ENCODE measurements at places on chromosomes 11 and 22.

- DNase-seq: no peak
Measured at GRCh38 chr11:69192301-69192721, 36.6 kb downstream of the SMIM38 start.

- no peak for DNase-seq
Measured at GRCh38 chr22:36936362-36937116, 23.1 kb downstream of the CSF2RB start.

DNA sequence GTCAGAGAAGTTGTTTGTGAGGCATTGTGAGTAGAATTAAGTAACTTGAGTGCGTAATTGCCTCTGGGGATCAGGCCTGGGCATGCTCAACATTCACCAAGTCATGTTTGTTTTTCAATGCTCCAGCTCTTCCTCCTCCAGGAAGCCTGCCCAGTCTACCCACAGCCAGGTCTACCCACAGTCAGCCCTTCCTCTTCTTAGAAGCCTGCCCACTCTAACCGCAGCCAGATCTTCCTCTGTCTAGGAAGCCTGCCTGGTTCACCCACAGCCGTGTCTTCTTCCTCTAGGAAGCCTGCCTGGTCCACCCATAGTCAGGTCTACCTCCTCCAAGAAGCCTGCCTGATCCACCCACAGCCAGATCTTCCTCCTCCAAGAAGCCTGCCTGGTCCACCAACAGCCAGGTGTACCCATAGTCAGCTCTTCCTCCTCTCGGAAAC, 25.0 kb downstream of the LRP5 start:
- no peak for DNase-seq

DNA sequence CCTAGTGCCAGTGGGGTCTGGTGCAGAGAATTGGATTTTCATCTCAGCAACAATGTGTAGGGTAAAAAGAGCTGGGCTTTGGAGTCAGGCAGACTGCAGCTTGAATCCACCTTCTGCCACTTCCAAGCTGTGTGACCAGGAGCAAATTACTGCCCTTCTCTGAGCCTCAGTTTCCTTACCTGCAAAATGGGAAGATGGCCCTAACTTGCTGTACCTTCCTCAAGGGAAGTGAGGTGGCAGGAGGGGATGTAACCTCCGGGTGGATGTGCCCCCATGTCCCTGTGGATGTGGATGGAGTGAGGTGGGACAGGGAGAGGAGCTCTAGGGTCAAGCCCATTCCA, 90.9 kb downstream of the CACNA1I start:
- no peak for DNase-seq

DNA sequence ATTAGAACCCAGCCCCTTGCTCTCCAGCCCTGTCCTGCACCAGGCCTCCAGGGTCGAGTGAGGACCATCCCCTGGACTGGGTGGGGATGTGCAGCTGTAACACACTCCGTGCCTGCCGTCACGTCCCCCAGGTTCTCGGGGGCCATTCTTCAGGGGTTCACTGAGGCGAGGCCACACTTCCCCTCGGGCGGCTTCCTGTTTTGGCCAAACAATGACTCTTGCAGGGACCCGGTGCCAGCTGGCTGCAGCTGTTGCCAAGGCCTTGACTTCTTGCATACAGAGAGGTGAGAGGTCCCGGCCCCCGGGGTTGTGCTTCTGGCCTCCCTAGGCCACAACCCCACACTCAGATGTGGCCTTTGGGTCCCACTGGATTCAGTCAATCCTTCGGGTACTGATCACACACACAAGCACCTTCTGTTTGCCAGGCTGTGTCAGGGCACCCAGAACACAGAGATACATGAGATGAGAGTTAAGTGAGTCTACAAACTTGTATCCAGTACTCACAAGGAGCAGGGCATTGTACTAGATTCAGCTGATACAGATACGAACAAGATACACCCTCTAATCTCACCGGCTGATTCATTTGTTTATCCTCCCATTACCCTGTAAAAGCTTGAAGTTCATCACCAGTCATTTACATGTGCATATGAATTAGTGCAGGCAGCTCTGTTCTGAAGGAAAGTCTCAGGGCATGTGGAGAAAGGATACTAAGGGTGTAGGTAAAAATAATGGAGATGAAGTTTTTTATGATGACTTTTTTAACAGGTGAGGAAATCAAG, 32.9 kb downstream of the LRRC32 start:
- no peak for DNase-seq

DNA sequence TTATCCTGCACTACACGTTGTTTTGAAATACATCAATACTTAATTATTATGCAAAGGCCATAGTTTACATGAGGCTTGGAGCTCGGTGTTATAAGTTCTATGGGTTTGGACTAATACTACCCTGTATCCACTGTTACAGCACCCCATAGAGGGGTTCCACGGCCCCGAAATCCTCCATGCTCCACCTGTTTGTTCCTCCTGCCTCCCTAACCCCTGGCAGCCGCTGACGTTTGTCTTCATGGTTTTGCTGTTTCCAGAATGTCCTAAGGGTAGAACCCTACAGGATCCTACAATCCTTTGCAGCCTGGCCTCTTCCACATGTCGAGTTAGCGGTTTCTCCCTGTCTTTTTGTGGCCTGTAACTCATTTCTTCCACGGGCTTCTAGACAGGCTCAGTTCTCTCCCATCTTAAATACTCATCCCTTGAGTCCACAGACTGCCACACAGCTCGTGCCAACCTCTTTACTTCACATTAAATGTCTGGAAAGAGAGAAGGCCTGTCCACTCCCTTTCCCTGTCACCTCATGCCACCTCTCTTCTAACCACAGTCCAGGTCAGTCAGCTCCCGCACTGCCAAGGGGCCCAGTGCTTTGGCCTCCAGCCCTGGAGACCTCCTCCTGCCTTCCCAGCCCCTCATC, 42.4 kb upstream of the TH start:
- DNase-seq: no peak

DNA sequence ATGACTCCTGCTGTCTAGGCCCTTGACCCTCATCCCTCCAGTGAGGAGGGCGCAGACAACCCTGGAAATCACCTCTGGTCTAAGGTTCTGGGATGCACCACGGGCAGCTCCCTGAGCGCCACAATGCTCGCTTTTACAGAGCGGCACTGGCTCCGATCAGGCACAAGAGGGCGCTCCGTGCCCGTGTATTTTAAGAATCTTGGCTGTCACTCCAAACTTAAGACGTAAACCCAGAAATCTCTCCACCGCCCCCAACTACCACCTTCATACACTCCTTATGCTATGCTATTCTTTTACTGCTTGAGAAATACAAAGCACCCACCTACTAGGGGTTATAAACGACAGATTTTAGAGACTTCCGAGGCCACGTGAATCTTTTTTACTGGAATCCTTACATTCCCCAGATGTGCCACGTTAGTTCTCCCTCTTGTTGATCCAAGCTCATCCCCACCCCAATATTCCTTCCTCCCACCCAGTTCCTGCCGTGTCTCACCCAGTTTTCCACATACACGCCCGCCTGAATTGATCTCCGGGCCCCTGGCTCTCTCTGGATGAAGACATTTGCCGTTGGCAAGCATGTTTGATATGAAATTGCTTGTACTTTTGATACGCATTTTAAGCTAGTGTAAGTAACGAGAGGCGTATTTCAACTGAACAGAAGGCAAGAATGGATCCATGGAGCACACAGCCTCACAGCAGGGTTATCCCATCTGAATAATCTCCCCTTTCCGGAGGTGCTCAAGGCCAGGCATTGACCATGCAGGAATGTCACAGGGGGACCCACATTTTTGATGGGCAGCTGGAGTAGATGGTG, 453.5 kb downstream of the OPCML start:
- no peak for DNase-seq

- no peak for DNase-seq
Measured at GRCh38 chr11:16296273-16296672, 60.1 kb downstream of the SOX6 start.

DNA sequence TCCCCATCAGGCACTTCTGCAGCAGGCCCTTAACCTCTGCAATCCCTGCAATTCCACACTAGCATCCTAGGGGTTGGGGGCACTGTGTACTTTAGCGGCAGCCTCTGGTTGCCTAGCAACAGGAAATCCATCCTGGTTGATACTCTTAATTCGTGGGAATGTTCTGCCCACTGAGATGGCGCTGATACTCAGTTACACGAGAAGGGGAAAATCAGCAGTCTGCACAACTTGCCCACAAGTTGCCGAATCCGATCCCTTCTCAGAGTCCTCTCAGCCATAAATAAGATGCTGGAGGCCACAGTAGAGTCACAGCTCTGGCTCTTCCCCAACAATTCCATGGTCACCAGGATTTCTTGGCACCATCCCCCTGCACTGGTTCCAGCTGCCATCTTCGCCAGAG, 57.6 kb upstream of the CRYBB3 start:
- DNase-seq: no peak

DNA sequence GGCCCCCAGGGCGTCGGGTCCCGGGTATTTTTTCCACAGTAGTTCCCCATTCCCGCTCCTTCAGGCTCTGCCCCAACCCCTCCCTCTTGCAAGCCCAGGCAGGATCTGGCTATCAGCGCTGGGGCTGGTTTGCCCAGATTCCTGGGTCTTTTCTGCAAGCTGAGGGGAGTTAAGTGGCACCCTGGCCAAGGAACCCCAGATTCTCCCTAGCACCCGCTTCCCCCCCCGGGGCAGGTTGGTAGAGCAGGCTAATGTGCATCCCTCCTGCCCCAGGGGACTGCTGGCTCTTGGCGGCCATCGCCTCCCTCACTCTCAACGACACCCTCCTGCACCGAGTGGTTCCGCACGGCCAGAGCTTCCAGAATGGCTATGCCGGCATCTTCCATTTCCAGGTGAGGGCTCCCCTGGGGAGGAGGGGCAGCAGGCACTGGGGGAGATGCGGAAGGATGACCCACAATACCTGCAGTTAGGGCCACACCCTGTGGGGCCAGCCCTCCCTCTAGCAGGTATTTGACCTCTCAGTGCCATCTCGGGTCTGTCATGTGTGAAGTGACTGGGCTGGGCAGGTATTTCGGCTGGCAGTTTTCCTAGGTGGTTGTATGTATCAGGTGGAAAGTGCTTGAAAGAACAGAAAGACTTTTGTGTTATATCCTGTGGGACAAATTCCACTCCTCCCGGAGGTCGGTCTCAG, 1.6 kb downstream of the CAPN1 start:
- DNase-seq: no peak

GRCh38 chr22:38177926-38178604, 3.6 kb downstream of the PLA2G6 start:
- no peak for DNase-seq

DNA sequence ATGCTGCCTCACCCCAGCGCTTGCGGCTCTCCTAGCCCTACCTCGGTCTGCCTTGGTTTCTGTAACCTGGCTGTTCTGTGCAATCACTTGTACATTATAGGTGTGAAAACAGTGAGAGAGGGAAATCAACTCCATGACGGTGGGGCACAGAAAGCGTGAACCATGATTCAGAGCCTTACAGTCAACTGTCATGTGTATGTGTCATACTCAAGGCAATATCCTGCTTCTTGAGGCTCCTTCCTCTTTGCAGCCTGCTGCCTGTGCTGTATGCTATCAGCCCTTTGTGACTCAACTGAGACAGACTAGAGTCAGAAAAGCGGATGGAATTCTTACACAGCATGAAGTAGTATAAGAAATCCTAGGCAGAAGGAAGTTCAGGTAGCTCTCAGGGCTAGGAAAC, 2.1 kb downstream of the NRIP3 start:
- DNase-seq: no peak

GRCh38 chr11:77873345-77873744, 52.4 kb downstream of the AAMDC start:
- DNase-seq: no peak

DNA sequence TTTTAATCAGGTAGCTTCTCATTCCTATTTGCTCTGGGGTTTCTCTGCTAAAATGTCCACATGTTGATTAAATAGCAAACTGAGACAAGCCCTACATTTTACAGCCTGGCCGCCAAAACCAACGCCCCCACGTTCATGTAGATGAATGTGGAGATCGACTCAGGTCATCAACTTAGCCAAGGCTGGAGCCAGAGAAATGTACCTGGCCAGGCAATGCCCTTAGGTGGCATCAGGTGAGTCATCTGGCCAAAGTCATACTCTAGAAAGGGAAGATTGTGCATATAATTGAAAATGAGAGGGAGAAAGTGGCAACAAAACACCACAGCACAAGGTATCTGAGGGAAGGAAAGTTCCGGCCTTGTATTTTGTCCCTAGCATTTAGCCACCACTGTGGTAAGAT, 37.1 kb upstream of the CCDC89 start:
- DNase-seq: no peak

All from activated CD8-positive, alpha-beta memory T cell treated with anti-CD3 and anti-CD28 coated beads for 1 hour (primary cell).